AG09319 (cell line): ENCODE measurements at places on chromosomes 4 and X.

DNA sequence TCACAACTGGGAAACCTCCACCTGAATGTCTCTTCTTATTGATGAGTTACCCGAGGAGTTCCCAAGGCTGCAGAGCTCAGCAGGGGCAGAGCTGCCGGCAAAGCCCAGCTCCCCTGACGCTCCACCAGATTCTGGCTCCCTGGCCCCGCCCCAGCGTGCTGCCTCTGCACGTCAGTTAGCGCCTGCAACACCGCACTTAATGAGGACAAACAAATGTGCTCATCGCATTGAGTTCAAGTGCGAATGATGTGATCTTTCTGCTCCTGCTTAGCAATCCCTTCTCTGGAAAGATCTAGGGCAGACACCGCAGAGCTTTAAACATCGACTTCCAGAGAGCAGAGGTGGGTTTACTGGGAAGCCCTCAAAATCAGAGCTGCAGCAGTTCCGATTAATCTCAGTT is 55.5 kb upstream of the FBXW7 start:
- DNase-seq: no peak

GRCh38 chrX:19814240-19814639 is 73.2 kb downstream of the SH3KBP1 start:
- no peak for DNase-seq

GRCh38 chrX:154313147-154313546 is 17.6 kb downstream of the TKTL1 start:
- DNase-seq: no peak

DNA sequence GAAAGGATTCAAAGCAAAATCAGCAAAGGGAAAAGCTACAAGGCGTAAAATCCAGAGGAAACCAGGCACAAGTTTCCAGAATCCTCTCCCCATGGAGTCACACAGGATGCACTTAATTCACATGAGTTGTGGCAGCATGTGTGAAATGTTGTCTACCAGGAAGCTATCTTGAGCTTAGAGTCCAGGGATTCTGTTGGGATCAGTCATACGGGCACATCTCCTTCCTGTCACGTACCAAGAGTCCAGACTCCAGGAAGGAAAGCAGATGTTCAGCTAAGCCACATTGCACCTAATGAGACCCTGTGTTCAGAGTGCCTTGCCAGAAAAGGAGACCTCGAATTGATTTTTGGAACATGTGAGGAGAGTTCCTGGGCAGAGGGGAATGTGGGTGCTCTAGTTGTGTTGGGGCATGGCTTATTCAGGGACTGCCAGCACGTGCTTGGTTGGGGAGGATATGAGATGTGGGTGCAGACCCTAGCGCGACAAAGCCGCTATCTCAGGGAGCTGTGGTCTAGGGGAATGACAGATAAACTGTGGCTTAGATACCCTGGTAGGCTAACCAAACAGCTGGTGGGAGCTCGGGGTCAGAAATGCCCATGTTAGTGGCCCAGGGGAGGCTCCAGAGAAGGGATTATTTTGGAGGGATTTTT is 70.0 kb downstream of the EVC start:
- no peak for DNase-seq

GRCh38 chrX:107825698-107826237 is at the start of gene MID2:
Gene MID2, plus strand, starts transcription at chrX:107825866. Its CDS starts 561 bp downstream, at chrX:107826427.
- no peak for DNase-seq

GRCh38 chrX:17023661-17024060 is 77.2 kb downstream of the REPS2 start:
- no peak for DNase-seq
